ENCODE measurements at places on chromosomes 6 and 20. TPM values are rescaled to one million over a fixed set of nuclear protein-coding genes. Genes with fewer than 3 reads are reported as not detected.

- DNase-seq, result no peak
Observed at GRCh38 chr6:105851113-105851580, 235.0 kb upstream of the PRDM1 start.

DNA sequence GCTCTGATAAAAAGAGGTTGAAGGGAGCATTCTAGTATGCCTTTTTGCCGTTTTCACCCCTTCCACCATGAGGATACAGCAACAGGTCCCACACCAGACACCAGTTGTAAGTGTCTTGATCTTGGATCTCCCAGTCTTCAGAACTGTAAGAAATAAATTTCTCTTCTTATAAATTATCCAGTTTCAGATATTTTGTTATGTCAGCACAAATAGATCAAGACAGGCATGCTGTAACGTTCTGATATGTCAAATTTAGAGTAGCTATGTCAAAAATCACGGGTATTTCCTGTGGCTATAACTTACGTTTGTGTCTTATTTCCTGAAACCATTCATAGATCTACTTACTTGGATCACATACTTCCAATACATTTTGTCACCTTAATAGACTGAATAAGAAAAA is 55.9 kb upstream of the CD83 start:
- no peak for DNase-seq

DNA sequence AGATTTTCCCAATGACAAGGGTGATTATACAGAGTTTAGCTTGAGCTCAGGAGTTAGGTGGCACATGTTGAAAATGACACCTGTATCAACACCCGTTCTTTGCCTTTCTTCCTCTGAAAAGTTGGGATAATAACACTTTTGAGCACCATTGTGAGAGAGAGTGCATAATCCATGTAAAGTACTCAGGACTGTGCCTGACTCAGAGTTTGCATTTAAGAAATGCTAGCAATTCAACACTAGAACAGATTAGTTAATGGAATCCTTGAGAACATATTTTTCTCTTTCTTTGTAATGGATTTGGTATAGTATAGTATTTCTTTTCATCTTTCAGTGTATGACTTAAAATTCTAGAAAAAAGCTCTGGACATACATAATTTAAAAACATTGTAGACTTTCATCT is 449.2 kb downstream of the GJA1 start:
- DNase-seq, result no peak

DNA sequence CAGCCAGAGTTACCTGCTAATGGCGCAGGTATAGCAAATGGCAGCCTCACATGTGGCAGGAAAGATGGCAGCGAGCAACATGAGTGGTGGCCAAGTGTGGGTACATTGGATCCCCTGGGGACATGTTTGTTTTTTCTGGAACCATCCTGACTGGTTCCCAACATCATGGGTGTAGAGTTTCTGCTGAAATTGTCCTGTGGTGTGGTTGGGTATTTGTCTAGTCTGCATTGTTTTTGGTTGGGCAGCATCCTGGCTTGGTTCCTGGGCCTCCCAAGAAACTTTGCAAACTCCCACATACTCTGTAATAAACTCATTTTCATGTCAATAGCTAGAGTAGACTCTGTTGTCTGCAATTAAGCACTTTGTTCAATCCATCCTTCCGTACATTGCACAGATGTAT is 282.6 kb downstream of the CDC5L start:
- no peak for DNase-seq

DNA sequence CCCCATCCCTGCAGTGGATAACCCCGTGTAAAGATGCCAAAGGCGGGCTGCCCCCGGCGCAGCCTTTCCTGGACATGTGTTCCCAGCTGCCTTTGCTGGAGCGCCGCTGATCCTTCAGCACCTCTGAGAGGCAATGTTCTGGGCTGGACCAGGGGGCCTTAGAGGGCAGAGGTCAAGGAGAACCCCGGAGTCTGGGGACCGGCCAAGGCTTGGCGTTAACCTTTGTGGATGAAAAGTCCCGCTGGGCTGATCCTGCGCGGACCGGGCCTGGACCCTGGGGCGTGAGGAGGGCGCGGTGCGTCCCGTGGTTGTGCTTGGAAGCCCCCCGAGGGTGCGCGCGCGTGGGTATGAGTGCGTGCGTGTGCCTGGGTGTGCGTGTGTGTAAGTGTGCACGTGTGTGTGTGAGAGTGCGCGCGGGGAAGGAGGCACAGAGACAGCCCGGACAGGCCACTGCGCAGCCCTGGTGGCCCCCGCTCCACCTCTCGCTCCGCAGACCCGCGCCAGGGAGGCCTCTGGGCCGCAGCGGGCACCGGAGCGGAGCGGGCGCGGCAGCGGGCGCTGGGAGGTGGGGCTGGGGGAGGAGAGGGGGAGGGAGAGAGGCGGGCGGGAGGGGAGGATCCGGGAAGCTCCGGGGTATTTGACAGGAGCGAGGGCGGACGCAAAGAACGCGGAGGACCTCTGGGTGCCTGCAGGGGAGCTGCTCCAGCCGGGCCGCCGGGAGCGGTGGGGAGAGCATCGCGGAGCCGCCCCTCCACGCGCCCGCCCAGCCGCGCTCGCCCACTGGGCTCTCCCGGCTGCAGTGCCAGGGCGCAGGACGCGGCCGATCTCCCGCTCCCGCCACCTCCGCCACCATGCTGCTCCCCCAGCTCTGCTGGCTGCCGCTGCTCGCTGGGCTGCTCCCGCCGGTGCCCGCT is at the start of gene SMOC2:
Gene SMOC2 (plus strand): TSS at position 665 of the 914 bp plus-strand sequence. CDS start 187 bp downstream, at position 852.
- no peak for DNase-seq

GRCh38 chr20:46243707-46244628 is 64.3 kb downstream of the CDH22 start:
- no peak for DNase-seq

- peak; percentile 75 for DNase-seq
Observed at GRCh38 chr6:73451223-73452106, 632 bp downstream of the CGAS start.

- no peak for DNase-seq
Observed at GRCh38 chr6:161181121-161181520, 92.7 kb downstream of the AGPAT4 start.

DNA sequence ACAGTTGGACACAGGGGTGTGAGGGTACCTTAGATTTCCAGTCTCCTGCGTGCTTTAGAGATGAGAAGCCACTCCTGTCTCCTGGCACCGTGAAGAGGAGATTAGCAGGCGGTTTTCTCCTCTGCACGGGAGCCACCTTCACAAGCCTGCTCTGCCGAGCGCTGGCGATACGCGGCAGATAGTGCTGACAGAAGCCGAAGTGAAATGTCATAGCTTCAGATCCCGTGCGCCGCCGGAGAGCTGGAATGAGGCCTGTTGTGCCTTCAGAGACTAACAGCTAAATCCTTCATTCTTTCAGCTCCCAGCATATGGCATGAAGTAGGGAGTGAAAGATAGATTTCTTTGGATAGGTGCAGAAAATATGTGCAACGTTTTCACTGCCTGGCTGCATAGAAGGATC is 371.0 kb downstream of the TAF4 start:
- no peak for DNase-seq

DNA sequence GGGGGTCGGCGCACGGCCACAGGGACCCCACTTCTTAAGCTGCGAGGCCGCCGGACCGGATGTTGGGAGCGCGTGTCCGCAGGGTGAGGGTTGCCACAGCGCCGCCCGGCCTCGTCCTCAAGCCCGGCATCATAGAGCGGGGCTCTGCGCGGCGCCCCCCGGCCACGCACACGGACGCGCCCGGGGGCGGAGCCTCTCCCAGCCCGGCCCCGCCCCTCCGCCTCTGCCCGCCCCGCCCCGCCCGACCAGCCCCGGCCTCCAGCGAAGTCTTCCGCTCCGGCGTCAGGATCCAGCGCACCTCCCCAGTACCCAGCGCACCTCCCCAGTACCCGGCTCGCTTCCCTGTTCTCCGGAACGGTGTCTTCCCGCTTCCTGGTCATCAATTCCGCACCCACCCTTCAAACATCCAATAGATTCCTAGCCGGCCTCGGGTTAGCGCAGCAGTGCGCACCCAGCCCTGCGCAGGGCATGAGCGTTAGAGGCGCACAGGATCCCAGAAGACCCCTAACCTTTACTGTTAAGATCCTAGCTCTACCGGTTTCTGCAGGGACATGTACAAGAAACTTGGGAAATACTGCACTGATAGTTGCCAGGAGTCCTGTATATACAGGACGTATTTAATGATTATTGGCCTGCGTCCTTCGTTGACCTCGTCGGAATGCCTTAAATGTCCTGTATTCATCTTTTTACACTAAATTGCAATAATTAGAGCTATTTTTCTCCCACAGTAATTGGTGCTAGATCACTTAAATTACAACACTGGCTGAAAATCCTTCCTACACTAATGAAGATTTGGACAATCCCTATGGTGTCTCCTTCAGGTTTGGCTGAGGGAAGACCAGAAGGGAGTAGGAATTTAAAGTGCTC is 535 bp upstream of the DNAAF9 start:
- peak; percentile 76 for DNase-seq

- DNase-seq, result no peak
Observed at GRCh38 chr20:17457588-17458190, 73.5 kb downstream of the BFSP1 start.

Gene GSTA4
- 1.1 TPM for polyA plus RNA-seq

Gene HCRTR2
- not detected for polyA plus RNA-seq

Gene SLC44A4
- not detected for polyA plus RNA-seq
